ENCODE measurements at places on chromosomes 11 and 22. TPM values are rescaled to one million over a fixed set of nuclear protein-coding genes. Genes with fewer than 3 reads are reported as not detected.
A peak's percentile ranks its signal among the peaks of the same experiment; 100 is the strongest.

C11orf97 gene
- not detected for total RNA-seq

DNA sequence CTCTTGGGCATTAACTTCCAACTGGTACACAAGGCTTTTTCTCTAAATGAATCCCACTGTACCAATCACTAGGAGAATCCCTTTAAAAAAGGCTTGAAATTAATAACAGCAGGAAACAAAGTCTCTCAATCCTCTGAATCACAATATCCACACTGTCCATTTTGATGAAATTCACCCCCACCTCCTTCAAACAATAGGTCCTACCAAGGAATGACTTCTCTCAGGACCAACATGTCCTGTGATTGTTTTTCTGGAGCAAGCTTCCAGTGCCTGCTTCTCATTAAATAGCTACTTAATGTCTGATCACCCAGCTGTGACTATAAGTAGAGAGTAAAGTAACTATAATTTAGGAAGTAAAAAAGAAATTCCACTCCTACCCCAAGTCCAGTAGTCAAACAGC, 13.1 kb downstream of the NUMA1 start:
- H3K36me3 ChIP-seq: no peaks in the 10 kb centered on the region
- no peak overlapping the region for H3K4me3 ChIP-seq
- H3K27me3 ChIP-seq: no peaks in the 10 kb centered on the region
- peak overlapping the region; percentile 92 for H3K27ac ChIP-seq
- DNase-seq: no peak

DNA sequence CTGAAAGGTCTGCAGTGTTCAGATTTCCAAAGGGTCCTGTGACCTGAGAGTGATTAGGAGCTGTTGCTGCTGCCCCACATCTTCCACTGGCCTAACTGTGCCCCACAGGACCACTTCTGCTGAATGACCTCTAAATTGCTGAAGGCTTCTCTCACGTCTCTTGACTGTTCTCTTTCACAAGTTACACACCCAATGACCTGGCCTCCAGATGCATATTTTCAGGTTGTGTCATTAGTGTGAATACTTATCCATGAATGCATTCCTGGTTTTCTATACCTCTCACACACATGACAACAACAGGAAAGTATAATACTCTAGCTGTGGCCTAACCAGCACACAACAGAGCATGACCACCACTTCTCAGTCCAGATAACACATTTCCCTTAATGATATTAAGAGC, 15.4 kb downstream of the PRR14L start:
- H3K27me3 ChIP-seq: no peaks in the 10 kb centered on the region
- no peak for DNase-seq
- no peak overlapping the region for H3K27ac ChIP-seq
- no peak overlapping the region for H3K4me3 ChIP-seq
- H3K36me3 ChIP-seq: no peaks in the 10 kb centered on the region

OR51E1 gene
- total RNA-seq: not detected

DNA sequence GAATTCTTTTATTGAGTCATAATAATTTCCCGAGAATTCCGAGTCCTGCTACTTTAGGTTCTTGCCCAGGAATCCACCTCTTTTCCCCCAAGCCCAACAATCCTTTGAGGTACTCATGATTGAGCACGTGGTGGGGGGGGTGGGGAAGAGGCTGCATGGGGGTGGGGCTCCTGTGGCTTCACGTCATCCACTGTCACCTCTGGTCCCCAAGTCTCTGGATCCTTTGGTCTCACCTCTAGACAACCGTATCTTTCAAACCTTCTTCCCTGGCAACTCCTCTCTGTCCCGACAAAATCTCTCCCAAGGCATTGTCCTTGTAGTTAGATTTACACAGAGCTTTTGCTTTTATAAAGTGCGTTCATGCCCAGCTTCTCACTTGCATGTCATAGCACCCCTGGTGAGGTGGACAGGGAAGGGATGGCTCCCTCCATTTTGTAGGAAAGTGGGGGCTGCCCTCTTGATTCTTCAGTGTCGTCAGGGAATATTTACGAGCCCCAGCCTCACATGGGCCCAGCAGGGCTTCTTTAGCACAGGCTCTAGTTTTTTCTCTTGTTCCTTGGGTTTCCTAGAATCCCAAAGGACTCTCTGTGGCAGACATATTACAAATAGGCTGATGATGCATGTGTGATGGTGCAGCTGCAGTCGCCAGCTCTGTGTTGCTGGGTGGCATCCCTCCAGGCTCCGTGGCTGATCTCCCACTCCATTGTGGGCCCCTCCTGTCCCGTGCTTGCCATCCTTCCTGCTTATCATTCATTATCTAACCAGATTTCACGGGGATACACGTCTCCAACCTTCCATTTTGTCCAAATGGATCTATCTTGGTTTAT, 8.4 kb downstream of the UCP3 start:
- no peak overlapping the region for H3K27ac ChIP-seq
- H3K4me3 ChIP-seq: no peak overlapping the region
- H3K4me1 ChIP-seq: no peaks in the 10 kb centered on the region

SYT7 gene
- 1.7 TPM for total RNA-seq

TMEM151A gene
- not detected for total RNA-seq

- no peaks in the 10 kb centered on the region for H3K4me1 ChIP-seq
- H3K27me3 ChIP-seq: no peaks in the 10 kb centered on the region
- no peak for DNase-seq
- H3K4me3 ChIP-seq: no peak overlapping the region
Observed at GRCh38 chr11:78645226-78646202, 70.8 kb upstream of the NARS2 start.

GRCh38 chr22:40247976-40248375, 70.3 kb downstream of the TNRC6B start:
- H3K4me1 ChIP-seq: no peaks in the 10 kb centered on the region
- H3K27ac ChIP-seq: no peak overlapping the region
- H3K36me3 ChIP-seq: peaks cover 39% of the 10 kb centered on the region

MUS81 gene
- total RNA-seq: 30.7 TPM

DNA sequence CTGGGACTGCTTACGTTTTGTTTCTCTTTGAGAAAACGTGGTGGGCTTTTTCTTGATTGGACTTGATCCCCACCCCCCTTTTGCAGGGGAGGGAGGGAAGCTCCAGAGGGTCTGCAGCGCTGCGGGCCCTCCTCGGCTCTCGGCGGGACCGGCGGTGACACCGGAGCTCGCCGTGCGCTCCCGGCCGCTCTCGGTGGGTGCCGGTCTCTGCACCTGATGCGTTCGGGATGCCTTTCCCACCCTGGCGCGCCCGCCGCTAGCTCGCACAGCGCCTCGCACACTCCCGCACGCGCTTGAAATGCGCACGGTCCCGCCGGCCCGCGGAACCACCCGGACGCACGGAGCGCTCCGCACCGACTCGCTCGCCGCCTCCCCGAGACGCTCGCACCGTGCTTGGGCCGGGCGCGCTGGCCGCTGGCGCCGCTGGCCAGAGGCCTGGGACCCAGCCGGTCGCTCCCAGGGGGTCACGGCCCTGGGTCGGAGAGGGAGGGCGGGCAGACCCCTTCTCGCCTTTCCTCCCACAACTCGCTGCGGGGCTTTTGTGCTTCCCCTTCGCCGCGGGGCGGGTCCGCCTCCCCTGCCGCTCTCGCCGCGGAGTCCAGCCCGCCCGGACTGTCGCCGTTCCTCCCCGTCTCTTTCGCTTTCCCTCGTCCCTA, 1.0 kb downstream of the ZBTB16 start:
- H3K4me3 ChIP-seq: peak overlapping the region; percentile 92
- no peaks in the 10 kb centered on the region for H3K27me3 ChIP-seq
- DNase-seq: no peak
- peak overlapping the region; percentile 97 for H3K27ac ChIP-seq
- peaks cover 33% of the 10 kb centered on the region for H3K36me3 ChIP-seq
- H3K4me1 ChIP-seq: peaks cover 9% of the 10 kb centered on the region

DNA sequence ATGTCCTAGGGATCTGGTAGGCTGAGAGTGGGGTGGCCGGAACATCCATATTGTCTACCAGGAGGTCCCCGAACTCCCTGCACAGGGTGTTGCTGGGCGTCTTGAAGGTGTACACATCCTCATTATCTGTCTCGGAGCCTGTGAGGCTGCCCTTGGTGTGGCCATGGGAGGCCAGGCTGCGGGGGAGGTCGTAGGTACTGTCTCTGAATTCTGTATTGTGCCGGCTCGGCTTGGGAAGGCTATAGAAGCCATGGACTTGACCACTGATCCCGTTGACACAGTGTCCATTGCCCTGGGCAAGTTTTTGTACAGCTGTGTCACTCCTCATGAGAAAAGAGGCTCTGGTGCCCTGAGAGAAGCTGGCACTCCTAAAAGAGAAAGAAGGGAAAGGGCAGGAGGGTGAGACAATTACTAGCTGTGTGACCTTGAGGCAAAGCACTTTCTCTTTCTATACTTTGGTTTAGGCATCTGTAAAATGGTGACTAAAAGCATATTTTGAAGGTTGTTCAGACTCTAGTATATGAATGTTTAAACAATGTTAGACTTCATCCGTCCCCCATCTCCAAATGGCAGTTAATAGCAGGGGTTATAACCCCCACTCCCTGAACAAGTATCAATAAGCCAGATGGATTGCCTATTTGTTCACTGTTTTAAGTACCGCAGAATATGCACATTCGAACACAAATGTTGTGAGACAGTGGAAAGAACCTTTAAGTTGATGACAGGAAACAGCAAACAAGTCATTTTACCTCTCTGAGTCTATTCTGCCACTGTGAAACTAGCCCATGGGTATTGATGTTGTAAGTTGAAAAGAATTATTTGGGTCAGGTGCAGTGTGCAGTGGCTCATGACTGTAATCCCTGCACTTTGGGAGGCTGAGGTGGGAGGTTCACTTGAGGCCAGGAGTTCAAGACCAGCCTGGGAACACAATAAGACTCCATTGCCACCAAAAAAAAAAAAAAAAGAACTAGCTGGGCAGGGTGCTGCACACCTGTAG, 38.3 kb downstream of the USP35 start:
- no peaks in the 10 kb centered on the region for H3K36me3 ChIP-seq
- H3K4me3 ChIP-seq: no peak overlapping the region
- H3K4me1 ChIP-seq: peaks cover 20% of the 10 kb centered on the region
- DNase-seq: no peak

- H3K27me3 ChIP-seq: no peaks in the 10 kb centered on the region
- no peaks in the 10 kb centered on the region for H3K4me1 ChIP-seq
- no peak for DNase-seq
- H3K36me3 ChIP-seq: no peaks in the 10 kb centered on the region
Observed at GRCh38 chr11:93498161-93498560, 45.0 kb downstream of the SMCO4 start.

DNA sequence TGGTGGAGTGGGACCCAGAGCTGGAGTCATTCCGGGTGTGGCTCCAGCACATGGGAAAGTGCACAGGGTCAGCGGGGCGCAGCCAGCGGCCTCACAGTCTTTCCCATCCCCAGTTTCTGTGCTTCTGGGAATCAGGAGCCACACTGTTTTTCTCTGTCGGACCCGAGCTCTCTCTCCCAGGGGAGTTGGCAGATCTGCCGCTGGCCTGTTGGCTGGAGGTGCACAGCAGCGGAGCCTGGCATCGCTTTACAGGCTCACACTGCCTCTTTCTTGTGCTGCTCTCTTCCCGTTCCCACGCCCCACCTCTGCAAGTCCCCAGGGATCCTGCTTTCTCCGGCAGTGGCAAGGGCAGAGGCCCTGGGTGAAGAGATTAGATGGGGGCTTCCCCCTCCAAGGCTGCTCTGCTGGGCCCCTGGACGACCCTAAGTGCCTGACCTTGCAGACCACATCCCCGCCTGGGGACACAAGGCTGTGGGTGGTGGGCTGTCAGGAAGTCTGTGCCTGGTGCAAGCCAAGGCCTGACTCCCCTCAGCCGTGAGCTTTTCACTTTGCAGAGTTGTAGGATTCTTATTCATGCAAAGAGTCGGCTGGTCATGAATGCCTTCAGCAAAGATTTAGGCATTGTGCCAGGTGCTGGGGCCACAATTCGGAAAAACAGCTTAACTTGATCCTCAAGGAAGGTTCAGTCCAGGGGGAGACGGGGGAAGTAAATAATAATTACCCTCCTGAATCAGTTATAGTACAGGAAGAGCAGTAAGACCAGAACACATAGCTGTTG, 116.3 kb downstream of the TIMP3 start:
- H3K4me1 ChIP-seq: no peaks in the 10 kb centered on the region
- no peaks in the 10 kb centered on the region for H3K27me3 ChIP-seq
- no peak for DNase-seq
- no peaks in the 10 kb centered on the region for H3K36me3 ChIP-seq
- H3K27ac ChIP-seq: no peak overlapping the region

DNA sequence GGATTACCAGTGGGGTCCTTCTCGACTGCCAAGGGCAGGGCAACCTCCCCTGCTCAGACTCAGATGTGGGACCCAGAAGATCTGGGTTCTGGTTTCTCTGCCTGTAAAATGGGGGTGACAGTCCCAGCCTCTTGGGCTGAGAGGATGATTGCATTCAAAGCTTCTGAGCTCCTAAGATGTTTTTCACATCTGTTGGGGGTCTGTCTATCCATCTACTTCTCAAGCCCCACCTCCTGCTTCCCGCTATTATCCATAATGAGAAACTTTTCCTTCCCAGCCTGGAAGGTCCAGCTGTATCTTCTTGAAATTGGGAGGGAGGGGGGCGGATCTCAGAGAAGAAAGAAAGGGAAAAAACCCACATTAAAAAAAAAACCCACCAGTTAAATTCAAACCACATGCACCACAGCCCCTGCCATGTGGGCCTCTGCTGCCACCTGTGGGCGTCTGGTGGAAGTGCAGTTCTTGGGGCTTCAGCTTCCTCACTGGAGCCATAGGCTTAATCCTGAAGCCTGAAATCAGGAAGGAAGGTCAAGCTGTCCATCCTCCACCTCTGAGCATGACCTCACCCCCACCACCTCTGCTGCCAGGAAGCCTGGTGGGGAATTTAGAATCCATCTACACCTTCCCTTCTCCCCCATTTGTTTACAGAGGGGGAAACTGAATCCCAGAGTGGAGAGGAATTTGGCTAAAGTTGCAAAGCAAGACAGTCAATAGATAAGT, 27.3 kb downstream of the ARHGEF17 start:
- no peaks in the 10 kb centered on the region for H3K27me3 ChIP-seq
- H3K27ac ChIP-seq: peak overlapping the region; percentile 81
- no peak for DNase-seq
- peaks cover 37% of the 10 kb centered on the region for H3K4me1 ChIP-seq
- no peaks in the 10 kb centered on the region for H3K36me3 ChIP-seq
- no peak overlapping the region for H3K4me3 ChIP-seq

MFRP gene
- not detected for total RNA-seq

GRCh38 chr11:123525511-123525918, 95.4 kb downstream of the GRAMD1B start:
- H3K4me3 ChIP-seq: peak overlapping the region; percentile 48
- no peak for DNase-seq
- H3K4me1 ChIP-seq: peaks cover 8% of the 10 kb centered on the region
- H3K27ac ChIP-seq: no peak overlapping the region

CXCR5 gene
- total RNA-seq: 0.06 TPM

TRIM49 gene
- total RNA-seq: not detected
